ENCODE measurements at places on chromosomes 4 and X.

DNA sequence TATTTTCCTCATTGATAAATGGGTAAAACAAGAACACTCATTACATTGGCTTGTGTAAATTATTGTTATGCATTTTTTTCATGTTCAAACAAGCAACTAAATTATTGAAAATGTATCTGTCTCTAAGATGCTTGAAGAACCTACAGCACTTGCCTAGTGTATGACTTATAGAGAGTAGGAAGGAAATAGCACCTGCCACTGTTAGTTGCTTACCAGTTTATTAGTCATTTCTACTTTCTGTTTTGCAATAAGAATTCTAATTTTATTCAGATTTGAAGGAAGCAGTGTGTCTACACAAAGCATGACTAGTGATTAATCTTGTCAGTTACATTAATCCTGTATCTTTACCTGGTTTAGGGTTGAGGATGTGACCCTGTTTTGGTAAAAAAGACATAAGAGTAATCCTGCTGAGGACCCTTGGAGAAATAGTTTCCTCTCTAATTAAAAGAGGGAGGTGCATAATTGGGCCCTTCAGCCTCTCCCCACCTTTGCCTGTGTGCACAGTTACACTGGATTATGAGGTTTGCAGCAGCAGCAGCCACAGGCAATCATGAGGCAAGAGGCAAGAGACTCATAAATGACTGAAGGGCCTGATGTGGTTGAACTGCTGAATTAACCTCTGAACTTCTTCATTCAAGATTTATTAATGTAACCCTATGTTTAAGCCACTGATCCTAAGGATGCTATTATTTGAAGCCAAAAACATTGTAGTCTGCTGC, 1202.1 kb downstream of the ADGRL3 start:
- no peak for DNase-seq

DNA sequence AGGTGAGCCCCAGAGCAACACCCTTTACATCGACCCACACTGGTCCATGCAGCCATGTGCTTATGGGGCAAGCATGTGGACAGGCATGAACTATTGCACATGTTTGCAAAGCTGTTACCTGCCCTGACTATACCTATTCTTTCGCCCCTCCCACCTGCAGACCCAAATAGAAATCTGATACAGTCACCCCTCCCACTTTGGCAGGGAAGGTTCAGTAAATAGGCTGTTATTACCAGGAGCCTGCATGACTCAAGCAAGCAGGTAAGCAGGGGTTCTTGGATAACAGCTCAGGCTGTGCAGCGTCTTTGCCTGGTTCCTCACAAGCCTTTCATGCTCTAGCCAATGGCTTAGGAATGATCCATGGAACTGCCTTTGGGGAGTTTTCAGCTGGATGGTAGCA, 122.7 kb upstream of the DIPK2B start:
- no peak for DNase-seq

- DNase-seq: no peak
Observed at GRCh38 chr4:21778702-21779101, 169.9 kb downstream of the KCNIP4 start.

DNA sequence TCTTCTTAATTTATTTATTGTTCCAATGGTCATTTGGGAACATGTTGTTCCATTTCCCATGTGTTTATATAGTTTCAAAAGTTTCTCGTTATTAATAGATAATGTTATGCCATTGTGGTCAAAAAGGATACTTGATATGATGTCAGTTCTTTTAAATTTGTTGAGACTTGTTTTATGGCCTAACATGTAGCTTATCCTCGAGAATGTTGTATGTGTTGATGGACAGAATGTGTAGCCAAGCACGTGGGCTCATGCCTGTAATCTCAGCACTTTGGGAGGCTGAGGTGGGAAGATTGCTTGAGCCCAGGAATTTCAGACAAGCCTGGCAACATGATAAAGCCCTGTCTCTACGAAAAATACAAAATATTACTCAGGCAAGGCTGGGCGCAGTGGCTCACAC, 168.5 kb upstream of the USP38 start:
- DNase-seq: no peak

- DNase-seq: no peak
Observed at GRCh38 chr4:5134620-5135019, 83.3 kb downstream of the STK32B start.

DNA sequence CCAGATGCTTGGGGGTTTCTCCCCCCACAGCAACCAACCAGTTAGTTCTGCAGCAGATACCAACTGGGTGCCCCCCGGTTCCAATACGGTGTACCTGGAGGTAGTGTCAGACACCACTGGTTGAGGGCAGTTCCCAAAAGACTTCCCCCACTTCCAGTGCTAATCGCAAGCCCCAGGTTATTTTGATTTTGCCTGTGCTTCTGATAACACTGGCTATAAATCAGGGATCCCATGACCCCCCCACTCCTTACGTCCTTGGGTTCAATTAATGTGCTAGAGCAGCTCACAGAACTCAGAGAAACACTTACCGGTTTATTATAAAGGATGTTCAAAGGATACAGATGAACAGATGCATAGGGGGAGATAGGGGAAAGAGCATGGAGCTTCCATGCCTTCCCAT, 5.5 kb downstream of the CLCN3 start:
- no peak for DNase-seq

- DNase-seq: no peak
Observed at GRCh38 chrX:3449287-3449686, 102.8 kb upstream of the MXRA5 start.

DNA sequence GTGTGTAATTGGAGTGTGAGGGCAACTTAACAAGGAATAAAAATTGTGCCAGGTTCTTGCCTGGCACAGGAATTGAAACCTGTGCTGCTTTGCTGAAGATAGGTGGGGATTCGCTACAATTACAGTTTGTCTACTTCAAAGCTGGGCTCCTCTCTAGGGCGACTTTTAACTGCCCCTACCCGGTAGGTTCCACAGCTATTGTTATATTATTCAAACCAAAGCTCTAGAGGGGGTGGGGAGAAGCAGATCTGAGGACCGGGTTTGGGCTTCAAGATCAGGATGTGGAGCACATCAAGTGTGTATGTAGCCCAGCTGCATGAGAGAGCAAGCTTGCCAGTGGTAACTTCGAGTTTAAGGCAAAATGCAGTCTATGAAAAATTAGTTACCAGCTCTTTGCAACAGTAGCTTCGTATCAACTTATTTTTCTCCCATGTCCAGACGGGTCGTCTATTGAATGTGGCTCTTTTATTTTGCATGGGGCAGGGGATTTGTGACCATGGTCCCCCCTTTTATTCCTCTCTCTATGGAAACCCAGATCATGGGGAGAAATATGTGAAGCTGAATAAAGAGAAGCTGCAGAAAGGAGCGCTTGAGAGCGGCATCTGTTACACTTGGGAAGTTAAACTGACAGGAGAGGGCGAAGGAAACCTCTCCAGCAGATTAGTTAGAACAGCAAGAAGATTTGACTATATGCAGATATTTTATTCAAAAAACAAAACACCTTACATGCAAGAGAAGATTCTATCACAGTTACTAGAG, 3.2 kb upstream of the POU3F4 start:
- DNase-seq: no peak

DNA sequence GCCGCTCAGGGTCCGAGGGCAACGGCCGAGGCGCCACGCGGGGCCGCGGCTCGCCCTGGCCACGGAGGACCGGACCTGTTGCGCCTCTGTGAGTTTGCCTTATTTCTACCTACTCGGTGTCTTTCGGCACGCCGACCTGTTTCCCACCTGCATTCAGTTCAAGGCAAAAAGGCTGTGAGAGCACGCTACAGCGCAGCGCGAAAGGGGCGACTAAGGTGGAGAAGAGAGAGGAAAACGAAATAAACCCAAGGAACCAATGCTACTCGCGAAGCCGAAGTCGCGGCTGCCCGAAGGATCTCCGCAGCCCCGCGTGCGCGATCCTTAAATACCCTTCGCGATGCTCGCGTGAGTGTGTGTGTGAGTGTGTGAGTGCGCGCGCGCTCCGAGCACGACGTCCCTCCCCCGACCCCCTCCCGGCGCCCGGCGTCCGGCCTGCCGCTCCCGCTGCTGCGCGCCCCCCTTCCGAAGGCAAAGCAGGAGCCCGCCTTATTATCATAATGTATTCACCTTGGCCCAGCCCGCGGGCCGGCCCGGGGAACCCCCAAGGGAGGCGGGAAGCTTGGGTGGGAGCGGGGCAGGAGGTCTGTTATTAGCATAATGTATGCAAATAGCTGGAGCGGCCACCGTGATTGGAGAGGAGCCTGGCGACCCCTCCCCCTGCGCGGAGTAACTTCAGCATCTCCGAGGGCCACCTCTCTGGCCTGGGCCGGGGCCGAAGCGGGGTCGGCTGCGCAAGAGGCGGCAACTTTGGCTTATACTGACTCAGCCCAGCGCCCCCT, at the start of gene COL25A1:
TSS of gene COL25A1 (minus strand) at position 298 of the 779 bp plus-strand sequence.
- peak; percentile 80 for DNase-seq

- no peak for DNase-seq
Observed at GRCh38 chrX:97315939-97316338, 432.2 kb downstream of the RPA4 start.

DNA sequence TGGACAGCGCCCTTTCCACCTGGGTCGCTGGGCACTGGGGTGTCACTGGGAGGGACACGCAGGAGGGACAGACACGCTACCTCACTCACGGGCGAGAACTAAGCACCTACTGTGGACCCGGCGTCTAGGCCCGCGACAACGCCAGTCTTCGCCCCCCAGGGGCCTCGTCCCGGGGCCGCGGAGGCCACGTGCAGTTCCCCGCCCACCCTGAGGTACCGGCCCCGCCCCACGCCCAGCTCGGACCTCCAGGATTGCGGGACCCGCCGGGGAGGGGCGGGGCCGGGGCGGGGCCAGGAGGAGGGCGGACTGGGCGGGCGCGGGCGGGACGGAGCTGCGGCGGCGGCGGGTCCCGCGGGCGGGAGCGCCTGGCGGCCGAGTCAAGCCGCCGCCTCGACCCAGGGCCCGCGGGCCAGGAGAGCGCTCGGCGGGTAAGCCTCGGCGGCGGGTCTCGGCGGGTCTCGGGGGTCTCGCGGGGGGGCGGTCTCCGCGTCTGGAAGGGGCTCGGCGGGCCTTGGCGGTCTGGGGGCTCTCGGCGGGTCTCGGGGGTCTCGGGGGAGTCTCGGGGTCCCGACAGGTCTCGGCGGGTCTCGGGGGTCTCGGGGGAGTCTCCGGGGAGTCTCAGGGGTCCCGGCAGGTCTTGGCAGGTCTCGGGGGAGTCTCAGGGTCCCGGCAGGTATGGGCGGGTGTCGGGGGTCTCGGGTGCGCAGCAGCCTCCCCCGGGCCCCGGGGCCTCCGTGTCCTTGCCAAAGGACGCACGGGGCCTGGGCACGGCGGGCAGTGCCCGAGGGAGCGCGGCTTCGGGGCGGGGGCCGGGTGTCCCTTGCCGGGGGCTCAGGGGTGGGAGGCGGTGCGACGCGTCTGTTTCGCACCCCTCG, at the start of gene SH3BP2:
TSS of gene SH3BP2 (plus strand) at position 375 of the 875 bp plus-strand sequence. CDS start 27,533 bp downstream, outside the sequence.
- DNase-seq: peak; percentile 46

- DNase-seq: no peak
Observed at GRCh38 chr4:106116025-106116424, 200.0 kb downstream of the TBCK start.

DNA sequence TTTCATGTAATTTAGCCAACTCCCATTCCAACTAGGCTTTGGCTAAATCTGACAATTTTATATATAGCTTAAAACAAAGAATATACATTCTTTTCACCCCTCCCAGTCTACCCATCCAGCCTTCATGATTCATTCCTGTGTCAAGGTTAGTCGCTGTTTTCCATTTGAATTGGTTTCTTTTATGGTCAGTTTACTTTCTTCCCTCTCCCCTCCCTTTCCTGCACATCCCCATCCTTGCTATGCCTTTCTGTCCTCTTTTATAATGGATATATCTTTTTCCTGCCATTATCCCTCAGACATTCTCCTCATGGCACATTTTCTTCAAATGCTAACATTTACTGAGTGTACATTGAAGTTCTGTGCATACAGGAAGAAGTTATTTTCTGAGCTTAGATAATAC, 4.7 kb downstream of the ZXDB start:
- DNase-seq: no peak

DNA sequence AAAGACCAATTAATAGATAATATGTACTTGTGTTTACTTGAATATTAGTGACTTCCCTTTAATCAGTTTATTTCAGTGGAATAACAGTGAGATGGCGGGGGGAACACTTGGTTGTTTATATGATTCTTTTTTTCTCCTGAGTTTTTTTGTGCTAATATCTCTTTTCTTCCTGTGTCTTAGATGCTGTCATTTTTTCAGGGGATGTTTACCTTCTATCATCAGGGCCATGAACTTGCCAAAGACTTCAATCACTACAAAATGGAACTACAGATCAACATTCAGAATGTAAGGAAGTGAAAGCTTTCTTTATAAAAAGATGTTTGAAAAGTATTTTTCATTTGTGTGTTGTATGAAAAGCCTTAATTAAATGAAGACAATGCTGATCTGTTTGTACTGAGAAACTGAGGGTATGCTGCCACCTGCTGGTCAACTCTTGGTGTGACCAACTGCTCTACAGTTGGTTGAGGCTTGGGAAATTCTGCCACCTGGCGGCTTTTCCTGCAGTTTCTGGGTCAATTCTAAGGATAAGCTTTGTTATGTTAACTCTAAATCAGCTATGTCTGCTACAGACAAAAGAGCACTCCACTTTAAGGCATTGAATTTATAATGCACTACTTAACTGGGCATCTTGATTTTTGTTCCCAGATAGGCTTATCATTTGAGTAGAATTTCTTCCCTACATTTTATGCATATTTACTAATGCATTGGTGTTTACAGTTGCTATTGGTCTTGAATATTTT, 134.8 kb downstream of the ARHGAP10 start:
- peak; percentile 80 for DNase-seq

- no peak for DNase-seq
Observed at GRCh38 chrX:13283512-13283911, 36.3 kb downstream of the ATXN3L start.

- DNase-seq: no peak
Observed at GRCh38 chr4:118935819-118936218, 47.2 kb downstream of the SYNPO2 start.

DNA sequence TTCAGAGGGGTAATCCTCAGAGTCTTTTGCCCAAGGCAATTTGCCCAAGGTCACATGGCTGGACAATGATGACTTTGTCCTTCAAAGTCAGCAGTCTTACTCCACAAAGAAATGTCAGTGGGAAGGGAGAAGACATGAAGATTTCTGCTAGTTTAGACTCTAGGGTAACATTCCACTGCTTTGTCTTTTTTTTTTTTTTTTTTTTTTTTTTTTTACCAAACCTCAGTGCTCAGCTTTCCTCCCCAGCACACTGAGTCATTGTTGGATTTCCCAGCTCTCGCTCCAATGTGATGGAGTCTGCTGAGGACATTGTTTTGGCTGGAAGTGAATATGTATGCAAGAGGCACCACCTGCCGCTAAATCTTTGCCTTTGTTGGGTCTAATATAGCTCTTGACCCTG, 7.2 kb upstream of the C1QTNF7 start:
- DNase-seq: no peak

- no peak for DNase-seq
Observed at GRCh38 chr4:185993328-185993973, 75.5 kb upstream of the TLR3 start.

DNA sequence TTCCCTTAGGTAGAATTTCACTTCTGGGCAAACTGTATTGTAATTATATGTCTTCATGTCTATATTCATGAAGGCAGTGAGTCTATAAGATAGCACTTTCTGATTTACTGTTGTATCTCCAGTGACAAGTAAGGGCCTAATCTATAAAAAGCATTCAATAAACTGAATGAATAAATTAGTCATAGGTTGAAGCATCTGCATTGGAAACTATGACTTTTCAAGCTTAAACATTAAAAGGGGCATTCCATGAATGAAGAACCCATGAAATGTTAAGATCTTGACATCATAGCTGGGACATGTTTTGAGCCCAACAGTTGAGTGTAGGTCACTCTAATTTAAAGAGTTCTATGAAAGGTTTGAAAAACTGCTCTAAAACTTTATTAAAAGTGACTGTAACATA, 159.3 kb upstream of the LCORL start:
- DNase-seq: no peak
